Skeletal muscle cell (primary cell): ENCODE measurements at places on chromosomes 7 and 10.

DNA sequence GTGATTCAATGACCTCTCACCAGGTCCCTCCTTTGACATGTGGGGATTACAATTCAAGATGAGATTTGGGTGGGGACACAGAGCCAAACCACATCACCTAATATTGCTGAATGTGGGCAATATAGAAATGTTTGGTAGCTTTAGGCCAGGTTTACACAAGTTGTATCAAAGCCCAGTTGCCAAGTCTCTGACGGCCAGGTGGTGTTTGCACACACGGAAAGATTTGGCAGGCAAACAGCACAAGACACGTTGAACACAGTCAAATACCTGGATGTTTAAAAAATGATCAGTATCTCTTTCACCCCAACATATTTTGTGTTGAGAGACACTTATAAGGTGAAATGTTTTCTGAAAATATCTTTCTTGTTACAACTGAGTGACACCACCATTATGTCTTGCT, 294.4 kb upstream of the MKI67 start:
- no peak for DNase-seq

DNA sequence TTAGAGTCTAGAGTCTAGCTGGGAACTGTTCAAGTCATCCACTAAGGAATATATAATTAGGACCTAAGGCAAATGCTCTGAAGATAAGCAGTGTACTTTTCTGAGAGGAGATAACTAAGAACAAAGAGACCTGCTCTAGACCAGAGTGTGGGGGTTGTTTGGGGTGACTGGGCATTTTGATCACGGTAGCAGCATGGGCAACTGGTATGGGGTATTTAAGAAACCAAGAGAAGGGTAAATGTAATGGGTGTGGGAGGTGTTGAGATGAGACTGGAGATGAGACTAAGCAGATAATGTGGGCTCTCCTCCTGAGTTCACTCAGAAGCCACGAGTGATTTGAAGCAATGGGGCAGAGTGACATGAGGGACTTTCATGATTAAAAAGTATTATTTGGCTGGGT, 1082.9 kb downstream of the GATA3 start:
- DNase-seq: no peak

GRCh38 chr10:80691441-80691840, 153.7 kb downstream of the SH2D4B start:
- DNase-seq: no peak

- DNase-seq: no peak
These were observed 378.5 kb downstream of the CCSER2 start for GRCh38 chr10:84706875-84707274.

GRCh38 chr10:5945561-5946418, 31.6 kb downstream of the IL15RA start:
- DNase-seq: peak; percentile 80

GRCh38 chr7:47444376-47445098, 137.4 kb downstream of the TNS3 start:
- DNase-seq: no peak

DNA sequence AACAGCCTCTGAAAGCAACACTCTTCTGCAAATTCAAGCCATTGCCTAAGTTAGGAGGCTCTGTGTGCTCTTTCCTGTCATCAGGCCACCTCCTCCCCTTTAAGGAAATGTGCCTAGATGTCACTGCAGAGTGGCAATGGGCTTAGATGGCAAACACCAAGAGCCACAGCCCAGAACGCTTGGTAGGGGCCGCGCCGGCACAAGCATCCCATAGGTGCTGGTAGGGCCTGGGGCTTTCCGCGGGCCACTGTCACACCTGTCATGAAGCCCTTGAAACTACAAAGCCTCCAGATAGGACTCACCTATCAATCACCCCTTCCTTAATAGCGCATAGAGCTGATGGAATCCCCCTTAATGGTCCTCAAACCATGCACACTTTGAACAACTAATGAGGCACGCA, 299.9 kb downstream of the GRID1 start:
- DNase-seq: no peak

- DNase-seq: no peak
These were observed 386.5 kb upstream of the SEMA3D start for GRCh38 chr7:85573346-85573745.

- no peak for DNase-seq
These were observed 54.2 kb downstream of the DNAJC12 start for GRCh38 chr10:67783606-67784294.

- no peak for DNase-seq
These were observed 224.8 kb downstream of the RPS24 start for GRCh38 chr10:78258323-78259030.

DNA sequence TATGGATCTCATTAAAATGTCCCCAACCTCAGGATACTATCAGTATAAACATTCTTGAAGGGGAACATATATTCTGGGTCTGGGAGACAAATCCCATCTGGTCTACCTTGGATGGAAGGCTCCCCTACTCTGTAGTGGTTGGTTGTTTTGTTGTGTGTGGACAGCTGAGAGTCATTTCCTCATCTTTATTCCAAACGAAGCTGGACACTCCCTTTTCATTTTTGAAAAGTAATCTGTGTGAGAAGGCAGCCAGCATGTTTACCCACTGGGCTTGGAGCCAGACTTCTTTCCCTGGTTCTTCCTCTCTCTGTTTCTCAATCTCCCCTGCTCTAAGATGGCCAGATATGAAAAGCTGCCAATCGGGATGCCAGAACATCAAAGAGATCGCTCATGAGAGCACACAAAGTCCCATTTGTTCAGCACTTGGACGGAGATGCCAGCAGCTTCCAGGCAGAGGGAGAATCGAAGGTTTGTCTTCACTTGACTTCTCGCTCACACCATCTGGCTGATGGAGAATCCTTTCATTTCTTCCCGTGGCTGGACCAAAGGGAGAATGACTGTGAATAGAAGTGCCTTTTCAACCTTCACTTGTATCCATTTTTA, 108.1 kb upstream of the AGR3 start:
- peak; percentile 84 for DNase-seq

DNA sequence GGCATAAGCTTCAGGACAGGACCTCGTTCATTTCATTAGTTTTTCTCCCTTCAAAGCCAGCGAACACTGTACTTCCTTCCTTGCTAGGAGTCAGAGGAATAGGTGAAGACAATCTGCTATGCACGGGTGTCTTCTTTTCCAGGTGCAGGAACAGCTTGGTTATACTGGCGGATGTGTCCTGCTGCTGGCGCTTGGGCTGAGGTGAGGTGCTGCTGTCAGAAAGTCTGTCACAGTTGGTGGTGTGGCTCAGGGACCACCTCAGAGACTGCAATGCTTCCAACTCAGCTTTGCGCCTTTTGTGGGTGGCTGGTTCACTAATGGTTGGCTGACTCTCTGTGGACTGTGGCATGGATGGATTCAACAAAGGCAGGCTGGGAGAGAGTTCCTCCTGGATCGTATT, 58.3 kb upstream of the UBN2 start:
- no peak for DNase-seq

DNA sequence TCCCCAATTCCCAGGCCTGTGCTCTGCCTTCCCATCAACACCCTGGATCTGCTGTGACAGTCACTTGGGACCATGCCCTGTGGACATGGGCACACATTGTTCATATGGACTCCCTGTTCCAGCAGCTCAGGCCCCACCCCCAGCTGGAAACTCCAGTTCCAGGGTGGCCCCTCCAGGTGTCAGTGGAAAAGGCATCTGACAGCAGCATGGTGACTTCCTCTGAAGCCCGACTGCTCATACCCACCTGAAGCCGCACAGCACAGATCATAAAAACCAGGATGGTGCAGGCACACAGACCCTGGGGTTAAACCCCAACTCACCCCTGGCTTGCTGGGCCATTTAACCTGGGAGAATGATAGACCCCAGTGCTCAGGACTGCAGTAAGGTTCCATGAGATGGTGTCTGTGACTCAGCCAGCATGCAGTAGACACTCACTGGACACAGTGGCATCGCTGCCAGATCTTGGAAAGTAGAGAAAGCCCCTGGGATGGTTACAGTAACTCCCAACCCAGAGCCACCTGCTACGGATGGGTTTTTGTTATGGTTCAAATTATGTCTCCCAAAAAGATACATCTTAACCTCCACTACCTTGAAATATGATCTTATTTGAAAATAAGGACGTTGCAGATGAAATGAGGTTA, 72.6 kb upstream of the NANOS1 start:
- no peak for DNase-seq

GRCh38 chr10:35218339-35218955, 91.8 kb downstream of the CREM start:
- peak; percentile 53 for DNase-seq
